ENCODE measurements at places on chromosomes 12 and 14.

GRCh38 chr14:105018414-105018813, 2.5 kb downstream of the CDCA4 start:
- DNase-seq, result no peak

DNA sequence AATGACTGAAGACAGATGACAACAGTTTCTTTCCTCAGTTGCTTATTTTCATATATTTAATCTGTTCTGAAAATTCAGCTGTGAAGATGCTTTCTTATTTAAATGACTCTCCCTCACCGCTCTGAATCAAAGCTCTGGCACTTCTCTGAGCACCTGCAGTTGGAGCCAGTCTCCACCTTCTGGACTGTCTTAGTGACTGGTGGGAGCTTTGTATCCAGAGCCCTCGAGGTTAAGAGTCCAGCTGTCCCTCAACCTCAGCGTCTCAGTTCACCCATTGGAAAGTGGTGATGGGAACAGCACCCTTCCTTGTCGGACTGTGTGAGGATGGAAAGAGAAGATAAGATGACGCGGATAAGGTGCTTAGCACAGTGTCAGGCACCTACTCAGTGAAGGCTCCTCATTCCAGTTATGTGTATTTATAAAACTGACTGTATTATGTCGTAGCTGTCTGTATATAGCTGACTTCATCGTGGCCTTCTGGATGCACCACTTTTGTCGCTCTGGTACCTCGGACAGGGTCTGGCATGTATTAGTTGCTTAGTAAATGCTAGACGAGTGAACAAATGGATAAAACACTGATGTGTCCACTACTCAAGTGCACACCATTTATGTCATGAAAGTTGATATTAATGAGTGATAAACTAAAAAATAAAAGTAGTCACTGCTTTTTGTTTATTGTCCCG, 34.5 kb downstream of the ELK3 start:
- no peak for DNase-seq

- DNase-seq, result no peak
These were observed 237.7 kb downstream of the GXYLT1 start for GRCh38 chr12:41907021-41907420.

GRCh38 chr14:85576848-85577542, 47.1 kb downstream of the FLRT2 start:
- no peak for DNase-seq

- no peak for DNase-seq
These were observed 52.3 kb downstream of the VEZT start for GRCh38 chr12:95269892-95270291.

GRCh38 chr14:76484355-76484754, 108.4 kb downstream of the ESRRB start:
- no peak for DNase-seq
